ENCODE measurements at places on chromosomes 16 and 17. TPM values are rescaled to one million over a fixed set of nuclear protein-coding genes. Genes with fewer than 3 reads are reported as not detected.

- DNase-seq, result no peak
These were observed 148.2 kb downstream of the SNX11 start for GRCh38 chr17:48255759-48256158.

DNA sequence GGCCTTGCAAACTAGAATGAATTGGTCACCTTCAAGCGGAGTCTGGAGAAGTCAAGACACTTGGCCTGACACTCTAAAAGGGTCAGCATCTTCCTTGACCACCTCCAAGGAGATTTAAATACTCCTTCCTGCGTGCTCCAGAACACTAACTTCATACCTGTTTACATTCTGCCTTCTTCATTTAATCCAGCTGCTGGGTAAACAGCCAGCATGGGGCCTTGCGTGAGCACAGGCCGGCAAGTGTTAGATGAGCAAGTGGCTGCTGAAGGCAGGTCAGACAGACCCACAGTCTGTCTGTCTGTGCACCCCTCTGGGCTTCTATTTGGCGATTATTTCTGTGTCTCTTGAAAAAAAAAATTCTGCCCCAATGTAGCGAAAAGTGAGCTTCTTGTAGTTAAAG is 153.8 kb downstream of the MSI2 start:
- DNase-seq, result no peak

The C16orf74 gene
- 12.0 TPM for total RNA-seq

- DNase-seq, result no peak
These were observed 2.3 kb downstream of the TLE7 start for GRCh38 chr16:71439523-71439922.

The NOTUM gene
- total RNA-seq, result 6.5 TPM

DNA sequence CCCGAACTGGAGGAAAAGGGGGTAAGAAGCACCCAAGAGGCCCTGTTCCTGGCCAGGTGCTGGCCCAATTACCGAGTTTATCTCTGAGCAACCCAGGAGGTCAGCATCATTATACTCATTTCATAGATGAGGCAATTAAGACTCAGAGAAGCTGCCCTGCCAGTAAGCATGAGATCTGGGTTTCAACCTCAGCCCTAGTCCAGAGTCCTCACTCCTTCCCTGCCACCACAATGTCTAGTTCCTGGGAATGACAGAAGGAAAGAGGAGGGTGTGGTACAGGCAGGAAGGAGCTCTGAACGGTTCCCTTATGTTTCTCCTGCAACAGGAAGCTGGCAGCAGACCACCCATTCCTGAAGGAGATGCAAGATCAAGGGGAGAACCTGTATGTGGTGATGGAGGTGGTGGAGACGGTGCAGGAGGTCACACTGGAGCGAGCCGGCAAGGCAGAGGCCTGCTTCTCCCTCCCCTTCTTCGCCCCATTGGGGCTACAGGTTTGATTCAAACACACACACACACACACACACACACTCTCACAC is 7.4 kb downstream of the GSDMA start:
- no peak for DNase-seq

The TRPV2 gene
- total RNA-seq, result 2.1 TPM

DNA sequence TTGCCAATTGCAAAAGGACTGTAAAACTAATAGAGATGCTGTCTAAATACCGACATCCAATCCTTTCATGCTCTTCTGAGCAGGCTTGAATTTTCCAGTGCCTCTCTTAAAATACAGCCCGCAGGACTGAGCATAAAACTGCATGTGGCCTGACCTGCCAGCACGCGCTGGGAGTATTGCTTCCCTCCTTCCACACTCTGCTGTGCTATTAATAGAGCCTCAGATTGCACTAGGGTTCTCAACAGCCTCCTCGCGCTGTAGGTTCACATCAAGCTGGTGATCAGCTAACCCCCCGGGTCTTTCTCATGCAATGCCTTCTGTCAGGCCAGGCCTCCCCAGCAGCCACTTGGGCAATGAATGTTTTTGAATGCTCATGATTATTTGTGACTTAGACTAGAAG is 14.2 kb upstream of the MSI2 start:
- DNase-seq, result no peak

DNA sequence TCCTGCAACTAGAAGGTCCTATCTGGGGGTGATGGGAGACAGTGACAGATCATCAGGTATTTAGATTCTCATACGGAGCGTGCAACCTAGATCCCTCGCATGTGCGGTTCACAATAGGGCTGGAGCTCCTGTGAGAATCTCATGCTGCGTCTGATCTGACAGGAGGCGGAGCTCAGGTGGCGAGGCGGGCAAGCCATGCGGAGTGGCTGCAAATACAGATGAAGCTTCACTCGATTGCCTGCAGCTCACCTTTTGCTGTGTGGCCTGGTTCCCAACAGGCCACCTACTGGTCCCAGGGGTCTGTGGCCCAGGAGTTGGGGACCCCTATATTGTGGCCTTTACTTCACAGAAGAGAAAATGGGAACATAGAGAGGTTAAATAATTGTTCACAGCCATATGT is 200.4 kb downstream of the IRF8 start:
- DNase-seq, result no peak

- DNase-seq, result no peak
These were observed 27.0 kb downstream of the PIGL start for GRCh38 chr17:16243801-16244567.
